Activated gamma-delta T cell treated with Interleukin-2 at 50 U/mL for 16 hours (primary cell): ENCODE measurements at places on chromosomes 16 and 17.

- DNase-seq: no peak
Measured at GRCh38 chr17:9821921-9822320, at the start of gene GSG1L2. Gene GSG1L2 (minus strand): TSS chr17:9822079. CDS start chr17:9822071, 8 bp downstream.

GRCh38 chr17:43428524-43428923 lies 29.7 kb downstream of the ARL4D start:
- DNase-seq: no peak

- no peak for DNase-seq
Measured at GRCh38 chr16:57257455-57258070, 12.5 kb downstream of the ARL2BP start.

DNA sequence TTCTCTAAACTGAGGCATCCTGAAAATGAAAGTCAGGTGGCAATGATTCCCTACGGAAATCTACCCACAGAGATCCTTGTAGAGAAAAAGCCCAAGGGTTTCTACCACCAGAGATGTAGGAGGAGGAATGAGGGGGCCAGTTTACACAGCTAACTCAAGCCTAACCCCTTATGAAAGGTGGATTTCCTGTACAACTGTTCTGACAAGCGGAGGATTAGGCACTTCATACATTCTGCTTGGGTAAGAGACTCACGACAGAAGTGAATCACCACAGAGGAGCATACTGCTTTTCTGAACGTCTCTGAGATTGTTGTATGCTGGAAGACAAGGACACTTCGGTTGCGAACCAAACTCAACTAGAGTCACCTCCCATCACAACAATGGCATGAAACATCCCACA lies 72.7 kb downstream of the SMG6 start:
- DNase-seq: no peak

GRCh38 chr17:27489045-27489715 lies 32.9 kb downstream of the KSR1 start:
- DNase-seq: no peak

DNA sequence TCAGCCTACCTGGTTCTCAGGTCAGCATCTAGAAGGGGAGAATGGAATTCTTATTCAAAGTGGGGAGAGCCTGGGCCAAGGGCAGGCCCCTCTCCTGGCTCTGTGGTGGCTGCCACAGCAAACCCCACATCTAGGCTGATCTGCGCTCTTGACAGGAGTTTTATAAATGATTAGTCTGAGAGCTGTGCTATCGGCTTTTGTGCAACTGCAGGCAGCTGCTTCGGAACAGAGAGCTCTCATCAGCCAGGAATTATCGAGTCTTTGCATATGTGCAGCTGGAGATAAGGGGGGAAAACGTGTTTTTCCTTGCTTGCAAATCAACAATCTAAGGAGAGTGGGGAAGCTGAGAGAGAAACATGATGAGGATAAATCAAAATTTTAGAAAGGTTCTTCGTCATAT lies 91.7 kb downstream of the HS3ST3A1 start:
- DNase-seq: no peak

- no peak for DNase-seq
Measured at GRCh38 chr16:81926036-81926435, 85.2 kb downstream of the SDR42E1 start.

GRCh38 chr17:65750631-65751115 lies 189.2 kb upstream of the AXIN2 start:
- DNase-seq: peak; percentile 40

DNA sequence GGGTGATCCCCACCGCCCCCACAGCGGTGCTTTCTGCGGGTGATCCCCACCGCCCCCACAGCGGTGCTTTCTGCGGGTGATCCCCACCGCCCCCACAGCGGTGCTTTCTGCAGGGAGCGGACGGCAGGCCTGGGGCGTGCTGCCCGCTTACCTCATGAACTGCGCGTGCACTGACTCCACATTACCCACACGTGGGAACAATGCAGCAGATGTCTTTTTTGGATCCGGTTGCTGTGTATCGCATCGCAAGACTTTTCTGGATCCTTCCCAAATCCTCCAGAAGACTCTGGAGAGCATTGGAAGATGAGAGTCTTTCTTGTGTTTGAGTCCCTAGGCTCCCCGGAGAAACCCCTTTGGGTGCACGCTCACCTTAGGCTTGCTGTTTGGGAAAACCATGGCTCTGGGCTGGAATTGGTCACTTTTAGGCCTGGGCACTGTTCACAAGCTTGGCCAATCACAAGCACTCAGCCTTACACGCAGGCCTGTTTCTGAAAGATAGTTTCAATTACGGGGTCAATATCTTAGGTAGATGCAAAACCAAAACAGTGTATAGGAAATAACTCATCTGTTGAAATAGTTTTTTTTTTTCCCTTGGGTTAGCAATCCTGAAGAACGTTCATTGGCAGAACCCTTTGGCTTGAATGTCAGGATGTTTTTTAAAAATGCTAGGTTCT lies 201.8 kb downstream of the RPTOR start:
- no peak for DNase-seq

- DNase-seq: no peak
Measured at GRCh38 chr16:89119166-89119621, 25.5 kb downstream of the ACSF3 start.

DNA sequence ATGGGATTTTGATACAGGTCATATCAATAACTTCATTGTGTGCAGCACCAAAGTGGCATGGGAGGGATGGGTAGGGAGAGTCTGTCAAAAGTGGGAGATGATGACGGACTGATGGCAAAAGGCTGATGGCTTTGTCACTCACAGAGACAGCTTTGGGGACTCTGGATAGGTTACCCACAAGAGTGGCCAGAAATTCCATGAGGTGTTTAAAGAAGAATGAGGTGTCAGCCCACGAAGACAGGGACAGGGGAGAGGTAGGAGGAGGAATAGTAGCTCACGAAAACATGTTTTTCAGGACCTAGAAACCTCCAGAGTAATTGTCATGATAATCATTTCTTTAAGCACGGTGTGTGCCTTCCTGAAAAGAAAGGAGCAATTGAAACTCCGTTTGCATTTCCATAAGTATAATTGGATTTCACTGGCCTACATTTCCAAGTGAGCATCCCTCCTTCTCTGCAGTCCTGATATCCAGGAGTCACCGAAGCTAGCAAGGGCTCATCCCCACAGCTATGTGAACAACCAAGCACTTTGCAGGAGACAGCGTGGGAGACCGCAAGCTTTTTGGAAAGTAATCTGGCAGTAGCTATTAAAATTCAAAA lies 60.0 kb downstream of the HSD17B2 start:
- no peak for DNase-seq

DNA sequence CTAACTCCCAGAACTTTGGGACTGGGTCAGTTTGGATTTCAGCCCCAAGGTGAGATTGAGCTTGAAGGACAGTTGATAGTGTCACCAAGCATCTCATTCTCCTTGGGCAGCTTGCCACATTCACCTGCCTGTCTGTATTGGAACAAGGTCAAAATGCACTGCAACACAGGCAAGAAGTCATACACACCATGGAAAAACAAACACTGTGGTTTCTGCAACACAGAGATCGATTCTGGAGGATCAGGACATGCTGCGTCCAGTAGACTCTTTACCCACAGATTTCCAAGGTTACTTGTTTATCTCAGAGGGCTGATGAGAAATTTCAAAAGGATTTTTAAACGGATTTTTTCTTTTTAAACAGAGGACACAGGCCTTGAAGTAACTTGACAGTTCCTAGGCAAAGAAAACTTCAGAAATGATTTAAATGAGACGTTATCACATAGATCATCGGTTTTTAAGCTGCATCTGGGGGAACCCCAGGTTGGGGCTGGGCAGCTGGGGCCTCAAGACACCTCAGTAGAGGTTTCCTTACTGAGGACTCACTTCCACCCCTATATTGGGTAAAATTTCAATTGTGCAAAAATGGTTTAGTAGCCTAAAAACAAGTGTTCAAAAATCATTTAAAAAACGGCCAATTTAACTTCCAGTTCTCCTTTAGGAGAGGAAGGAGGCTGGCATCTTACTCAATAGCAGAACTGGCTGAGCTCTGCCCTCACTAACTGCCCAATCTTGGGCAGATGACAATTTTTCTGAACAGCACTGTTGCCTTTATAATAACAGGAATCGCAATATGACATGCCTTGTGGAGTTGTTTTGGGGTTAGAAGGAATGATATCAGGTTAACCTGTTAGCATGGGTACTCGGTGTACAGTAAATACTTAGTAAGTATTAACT lies 299.3 kb downstream of the XYLT1 start:
- DNase-seq: no peak

- DNase-seq: no peak
Measured at GRCh38 chr16:21075252-21075651, 75.4 kb downstream of the DNAH3 start.

- no peak for DNase-seq
Measured at GRCh38 chr17:81109957-81110356, 55.4 kb upstream of the PVALEF start.

DNA sequence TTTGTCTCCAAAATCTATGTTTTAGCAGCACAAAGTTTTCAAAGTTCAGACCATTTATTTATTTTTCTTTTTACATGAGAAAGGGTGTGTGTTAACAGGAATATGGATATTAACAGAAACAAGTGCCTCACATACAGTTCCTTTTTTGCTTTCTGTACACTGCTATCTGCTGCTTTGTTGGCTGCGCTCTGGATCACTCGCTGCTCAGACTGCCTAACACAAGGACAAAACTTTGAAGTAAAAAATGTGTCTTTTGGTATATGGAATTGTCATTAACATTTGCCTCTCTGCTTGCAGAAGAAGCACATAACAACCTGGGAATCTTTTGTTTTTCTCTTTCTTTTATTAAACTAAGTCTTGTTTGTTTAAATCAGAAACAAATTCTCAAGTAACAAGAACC lies 262.8 kb downstream of the ZFHX3 start:
- DNase-seq: no peak

DNA sequence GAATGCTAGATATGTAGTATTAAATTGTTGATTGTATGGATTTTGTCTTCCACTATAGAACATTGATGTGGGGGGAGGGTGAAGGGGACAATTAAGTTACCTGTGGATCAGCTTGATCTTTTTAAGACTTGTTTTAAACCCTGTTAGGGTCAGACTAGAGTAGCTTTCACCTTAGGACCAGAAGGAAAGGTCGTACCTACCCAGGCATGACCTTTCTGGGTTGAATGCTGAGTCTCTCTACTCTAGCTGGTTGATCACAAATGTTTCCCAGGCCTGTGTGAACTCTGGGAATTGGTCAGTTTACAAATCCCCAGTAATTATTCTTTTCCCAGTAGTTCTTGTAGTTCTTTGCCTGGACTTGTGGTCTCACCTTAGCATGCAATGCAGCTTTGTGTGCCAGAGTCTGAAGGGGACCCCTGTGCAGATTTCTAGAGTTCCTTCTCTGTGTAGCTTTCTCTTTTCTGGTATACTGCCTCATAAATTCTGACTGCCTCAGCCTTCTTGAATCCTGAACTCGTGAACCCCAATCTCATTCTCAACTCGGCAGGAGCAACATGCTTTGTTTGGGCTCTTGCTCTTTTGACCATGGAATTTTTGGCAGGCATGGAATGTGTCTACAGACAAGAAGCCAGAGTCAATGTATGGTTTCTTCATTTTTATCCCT lies 54.1 kb downstream of the VMP1 start:
- no peak for DNase-seq

DNA sequence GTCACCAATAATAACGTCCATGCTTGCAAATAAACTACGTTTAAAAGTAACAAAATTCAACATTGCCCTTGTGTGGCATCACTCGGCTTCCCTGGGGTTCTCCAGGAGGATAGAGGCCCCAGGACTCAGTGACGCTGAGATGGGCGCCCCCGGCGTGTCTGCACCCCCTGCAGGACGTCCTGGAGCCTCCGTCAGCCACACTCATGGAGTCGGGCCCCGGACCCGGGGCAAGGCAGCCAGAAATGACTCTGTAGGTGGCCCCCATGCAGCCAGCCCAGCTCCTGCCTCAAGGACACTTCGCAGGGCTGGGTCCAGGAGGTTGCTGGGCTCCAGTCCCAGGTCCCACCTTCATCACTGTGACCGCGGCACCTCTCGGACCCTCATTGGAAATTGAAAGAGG lies 16.6 kb upstream of the ACSF3 start:
- no peak for DNase-seq

DNA sequence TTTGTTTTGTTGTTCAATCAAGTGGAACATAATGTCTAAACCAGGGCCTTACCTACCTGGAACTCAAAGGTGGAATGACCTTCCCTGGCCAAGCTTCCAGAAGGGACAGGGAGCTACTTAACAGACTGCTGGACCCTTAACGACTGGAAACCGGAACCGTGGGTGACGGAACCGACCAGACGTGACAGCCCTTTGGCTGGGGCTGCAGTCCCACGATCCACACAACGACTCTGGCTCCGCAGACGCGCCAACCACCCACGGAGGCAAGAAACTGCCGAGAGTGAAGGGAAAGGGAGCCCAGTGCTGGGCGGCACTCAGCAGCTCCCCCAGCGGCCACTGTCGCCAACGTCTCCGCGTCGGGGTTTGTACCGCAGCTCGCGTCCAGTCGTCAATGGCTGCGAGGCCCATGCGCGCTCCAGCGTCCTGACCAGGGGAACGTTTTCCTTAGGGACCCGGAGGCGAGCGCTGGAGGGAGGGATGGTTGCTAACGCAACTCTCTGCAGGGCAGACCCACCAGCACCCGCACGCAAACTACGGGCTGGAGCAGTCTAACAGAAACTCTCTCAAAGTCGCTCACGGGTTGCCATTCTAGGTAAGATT lies 5.5 kb upstream of the KIF22 start:
- DNase-seq: peak; percentile 75

GRCh38 chr17:51372345-51373004 lies 112.1 kb downstream of the UTP18 start:
- no peak for DNase-seq
